ENCODE measurements at places on chromosomes 6 and 20.

DNA sequence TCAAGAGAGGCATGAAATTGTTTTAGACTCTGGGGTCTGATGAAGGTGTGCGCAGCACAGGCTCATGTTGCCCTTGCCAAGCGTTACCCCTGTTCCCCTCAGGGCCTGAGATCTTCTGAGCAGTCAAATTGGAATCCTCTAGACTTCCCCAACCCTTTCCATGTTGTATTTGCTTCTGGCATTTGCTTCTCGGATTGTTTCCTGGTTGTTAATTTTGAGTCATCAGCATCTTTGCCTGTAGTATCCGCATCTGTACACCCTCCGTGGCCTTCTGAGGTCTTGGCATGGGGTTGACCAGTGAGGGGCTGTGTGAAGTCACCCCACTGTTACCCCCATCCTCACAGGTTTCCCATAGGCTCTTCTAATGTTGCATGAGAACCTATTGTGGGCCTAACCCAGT lies 40.9 kb downstream of the SLC24A3 start:
- DNase-seq: peak; percentile 39

DNA sequence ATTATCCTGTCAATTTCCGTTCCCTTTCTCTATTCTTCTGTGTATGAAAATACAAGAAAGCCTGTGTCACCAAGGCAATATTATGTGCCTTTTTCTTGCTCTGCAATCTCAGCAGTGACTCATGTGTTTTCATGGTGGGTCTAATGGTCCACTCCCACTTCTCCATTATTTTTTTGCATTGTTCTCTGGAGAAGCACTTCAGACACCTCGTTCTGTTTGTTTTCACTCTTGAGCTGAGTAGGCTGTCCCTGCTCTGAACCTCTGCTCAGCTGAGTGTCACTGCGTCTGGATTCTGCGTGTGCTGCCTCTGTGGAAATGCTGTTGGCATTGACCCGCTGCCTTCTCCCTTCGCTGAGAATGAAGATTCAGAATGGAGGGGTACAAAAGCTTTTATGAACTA lies 230.6 kb downstream of the TMEM242 start:
- DNase-seq: no peak

DNA sequence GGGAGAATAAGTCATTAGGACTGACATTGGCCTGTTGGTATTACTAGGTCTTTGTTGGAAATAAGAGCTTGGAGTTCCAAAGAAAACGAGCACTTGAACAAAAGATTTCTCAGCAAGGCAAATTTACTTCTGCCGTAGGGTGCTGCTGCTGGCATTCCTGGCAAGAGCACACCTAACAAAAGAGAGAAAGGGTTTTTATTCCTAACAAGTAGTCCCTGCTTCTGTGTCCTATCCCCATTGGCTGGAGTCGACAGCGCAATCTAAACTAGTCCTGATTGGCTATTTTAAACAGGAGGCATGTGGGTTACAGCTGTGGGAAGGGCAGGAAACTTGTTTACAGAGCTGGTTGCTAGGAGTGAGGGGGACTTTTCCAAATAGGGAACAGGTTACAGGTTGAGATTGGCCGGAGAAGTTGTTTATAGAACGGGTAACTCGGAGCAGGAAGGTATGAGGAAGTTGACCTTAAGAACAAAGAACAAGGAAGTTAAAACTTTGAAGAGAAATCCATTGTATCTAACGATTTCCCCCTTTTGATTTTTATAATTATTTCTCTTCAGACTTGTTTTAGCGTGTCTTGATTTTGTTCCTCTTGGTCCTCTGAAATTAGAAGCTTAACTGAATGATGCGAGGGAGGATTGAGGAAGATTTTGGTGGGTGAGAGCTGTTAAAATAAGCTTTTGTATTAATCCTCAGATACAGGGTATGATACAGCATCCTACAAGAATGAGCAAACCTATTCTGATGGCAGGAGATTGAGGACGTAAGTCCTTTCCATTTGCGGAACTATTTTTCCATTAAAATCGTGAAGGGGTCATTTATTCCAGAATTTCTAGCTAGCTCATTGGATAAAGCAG lies 3.4 kb upstream of the ZNFX1 start:
- DNase-seq: peak; percentile 54

DNA sequence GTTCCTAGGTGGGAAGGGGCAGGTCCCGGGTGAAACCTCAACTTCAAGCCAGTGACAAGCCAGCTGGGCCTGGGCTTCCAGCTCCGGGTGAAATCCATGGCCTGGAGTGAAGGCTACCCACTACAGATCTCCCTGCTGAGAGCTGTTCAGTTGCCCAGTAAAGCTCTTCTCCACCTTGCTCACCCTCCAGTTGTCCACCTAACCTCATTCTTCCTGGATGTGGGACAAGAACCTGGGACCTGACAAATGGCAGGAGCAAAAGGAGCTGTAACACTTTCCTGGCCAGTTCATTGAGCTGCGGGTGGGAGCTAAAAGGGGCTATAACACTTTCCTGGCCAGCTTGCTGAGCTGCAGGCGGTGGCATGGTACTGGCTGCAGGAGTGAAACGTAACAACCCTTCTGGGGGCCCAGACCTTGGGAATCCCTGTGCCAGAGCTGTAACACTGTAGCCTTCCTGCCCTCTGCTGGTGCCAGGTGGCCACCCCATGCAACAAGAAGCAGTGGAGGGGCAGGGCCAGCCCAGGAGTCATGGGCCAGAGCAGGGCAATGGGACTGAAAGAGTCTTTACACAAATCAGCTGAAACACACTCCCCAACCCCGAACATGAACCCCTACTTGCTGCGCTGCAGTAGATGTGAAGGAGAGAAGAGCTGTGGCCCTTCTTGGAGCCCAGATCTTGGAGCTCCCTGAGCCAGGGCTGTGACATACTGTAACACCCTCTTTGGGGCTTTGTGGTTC lies 3.6 kb upstream of the HINT3 start:
- peak; percentile 52 for DNase-seq

GRCh38 chr6:41730531-41731436 lies 4.6 kb downstream of the TFEB start:
- peak; percentile 66 for DNase-seq

DNA sequence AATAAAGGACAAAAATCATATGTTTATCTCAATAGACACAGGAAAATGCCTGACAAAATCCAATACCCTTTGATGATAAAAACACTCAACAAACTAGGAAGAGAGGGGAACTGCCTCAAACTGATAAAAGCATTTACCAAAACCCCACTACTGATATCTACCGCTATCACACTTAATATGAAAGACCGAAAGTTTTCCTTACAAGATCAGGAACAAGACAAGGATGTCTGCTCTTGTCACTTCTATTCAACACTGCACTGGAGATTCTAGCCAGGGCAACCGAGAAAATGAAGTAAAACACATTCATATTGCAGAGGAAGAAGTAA lies 25.1 kb downstream of the GZF1 start:
- DNase-seq: no peak

DNA sequence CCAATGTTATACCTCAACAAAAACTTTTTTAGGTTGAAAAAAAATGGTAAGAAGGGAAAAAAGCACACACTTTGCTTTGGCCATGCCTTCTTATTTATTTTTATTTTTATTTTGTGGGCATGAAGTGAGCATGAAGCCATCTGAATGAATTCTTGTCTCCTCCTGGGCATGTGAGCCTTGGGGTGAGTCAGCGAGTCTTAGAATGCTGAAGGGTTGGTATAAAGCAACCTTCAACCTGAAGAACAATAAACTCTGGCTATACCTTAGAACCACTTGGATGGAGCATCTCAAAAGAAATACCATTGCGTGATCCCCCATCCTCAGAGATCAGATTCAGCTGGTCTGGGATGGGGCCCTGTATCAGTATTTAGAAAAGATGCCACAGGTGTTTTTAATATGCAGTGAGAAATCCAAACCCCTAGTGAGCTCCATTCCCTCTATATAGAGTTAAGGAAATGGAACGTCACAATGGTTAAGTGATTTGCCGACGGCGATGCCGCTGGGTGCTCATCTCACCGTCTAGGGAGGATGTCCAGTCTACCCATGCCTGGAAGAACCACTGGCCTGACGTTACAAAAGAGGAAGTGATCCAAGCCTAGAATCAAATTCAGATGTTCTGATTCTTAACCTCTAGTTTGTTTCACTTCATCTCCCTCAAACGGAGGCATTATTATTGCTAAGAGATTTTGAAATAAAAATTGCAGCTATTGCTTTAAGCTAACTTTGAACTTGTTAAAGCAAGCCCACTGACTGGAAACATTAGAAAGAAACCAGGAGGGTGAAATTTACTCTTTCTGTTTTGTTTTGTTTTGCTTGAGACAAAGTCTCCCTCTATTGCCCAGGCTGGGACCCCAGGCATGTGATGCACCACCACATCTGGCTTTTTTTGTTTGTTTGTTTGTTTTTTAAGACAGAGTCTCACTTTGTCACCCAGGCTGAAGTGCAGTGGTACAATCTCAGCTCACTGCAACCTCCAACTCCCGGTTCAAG lies 67.1 kb downstream of the EDN1 start:
- no peak for DNase-seq

GRCh38 chr6:14703586-14703985 lies 542.3 kb upstream of the JARID2 start:
- DNase-seq: no peak

DNA sequence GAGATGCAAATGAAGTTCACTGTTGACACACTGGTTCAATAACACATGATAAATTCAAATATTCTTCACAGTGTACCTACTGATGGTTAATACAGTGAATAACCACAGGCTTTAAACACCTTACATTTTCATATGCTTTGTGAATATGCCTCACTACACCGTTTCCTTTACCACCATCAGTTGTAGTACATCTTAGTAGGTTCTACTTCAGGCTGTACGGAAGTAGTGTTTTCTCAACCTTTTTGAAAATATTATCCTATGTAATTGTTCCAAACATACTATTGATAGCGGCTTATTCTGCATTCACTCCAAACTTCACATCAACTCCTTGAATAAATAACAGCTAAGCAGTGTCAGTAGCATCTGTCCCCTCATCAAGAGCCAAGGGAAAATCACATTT lies 15.3 kb downstream of the ZBTB9 start:
- no peak for DNase-seq

- DNase-seq: no peak
Observed at GRCh38 chr6:112286010-112286409, 31.6 kb upstream of the LAMA4 start.

DNA sequence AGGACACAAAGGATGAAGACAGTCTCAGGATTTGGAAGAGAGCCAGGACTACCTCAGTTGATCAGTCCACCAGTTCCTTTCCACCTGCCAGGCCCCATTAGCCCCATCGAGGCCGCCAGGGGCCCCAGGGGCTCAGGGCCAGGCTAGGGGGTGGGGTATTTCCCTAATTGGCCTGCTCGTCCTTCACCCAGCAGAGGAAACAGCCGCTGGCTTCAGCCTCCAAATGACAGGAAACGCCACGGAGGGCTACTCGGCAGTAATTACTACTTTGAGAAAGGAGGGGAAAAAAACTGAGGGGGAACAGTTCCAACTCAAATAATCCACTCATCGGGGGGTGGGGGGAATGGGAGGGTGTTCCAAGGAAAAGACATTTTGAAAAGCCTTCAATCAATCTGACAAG lies 42.7 kb downstream of the MAFB start:
- DNase-seq: no peak

- no peak for DNase-seq
Observed at GRCh38 chr20:6165346-6165745, 42.5 kb upstream of the FERMT1 start.

DNA sequence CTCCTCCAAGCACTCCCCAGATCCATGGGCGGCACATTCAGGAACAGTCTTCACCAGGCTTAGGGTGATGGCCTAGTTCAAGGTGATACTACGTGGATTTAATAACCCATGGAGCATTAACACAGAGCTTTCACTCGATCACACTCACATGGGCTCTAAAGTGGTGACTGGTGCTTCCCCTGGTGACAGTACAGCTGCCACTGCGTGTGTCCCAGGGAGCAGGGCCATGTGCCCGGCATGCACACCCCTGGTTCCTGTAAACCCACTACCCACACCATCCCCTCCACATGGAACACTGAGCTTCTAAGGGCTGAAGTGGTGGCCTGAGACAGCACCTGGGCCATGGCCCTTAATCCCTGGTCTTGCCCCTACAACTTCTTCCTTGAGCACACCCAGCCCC lies 27.8 kb upstream of the APMAP start:
- no peak for DNase-seq

DNA sequence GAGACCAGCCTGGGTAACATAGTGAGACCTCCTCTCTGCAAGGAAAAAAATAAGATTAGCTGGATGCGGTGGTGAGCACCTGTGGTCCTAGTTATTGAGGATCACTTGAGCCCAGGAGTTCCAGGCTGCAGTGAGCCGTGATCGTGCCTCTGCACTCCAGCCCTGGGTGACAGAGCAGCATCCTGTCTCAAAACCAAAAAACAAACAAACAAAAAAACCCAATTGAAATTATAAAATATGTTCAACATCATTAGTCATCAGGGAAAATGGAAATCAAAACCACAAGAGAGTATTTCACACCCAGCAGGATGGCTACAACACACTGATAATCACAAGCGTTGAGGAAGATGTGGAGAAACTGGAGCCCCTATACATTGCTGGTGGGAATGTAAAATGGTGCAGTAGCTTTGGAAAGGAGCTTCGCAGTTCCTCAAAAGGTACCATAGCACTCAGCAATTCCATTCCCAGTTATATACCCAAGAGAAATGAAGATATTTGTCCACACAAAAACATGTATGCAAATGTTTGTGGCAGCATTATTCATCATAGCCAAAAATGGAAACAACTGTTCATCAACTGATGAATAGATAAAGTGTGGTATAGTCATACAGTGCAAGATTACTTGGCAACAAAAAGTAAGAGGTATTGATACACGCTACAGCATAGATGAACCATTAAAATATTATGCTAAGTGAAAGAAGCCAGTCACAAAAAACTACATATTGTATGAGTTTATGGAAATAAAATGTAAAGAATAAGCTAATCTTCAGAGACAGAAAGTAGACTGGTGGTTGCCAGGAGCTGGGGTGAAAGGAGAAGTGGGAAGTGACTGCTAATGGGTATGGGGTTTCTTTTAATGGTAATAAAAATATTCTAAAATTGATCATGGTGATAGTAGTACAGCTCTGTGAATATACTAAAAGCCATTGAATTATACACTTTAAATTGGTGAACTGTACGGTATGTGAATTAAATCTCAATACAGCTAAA lies 38.7 kb upstream of the RIPOR2 start:
- DNase-seq: no peak

GRCh38 chr6:22764496-22764895 lies 195.1 kb downstream of the HDGFL1 start:
- DNase-seq: peak; percentile 47

DNA sequence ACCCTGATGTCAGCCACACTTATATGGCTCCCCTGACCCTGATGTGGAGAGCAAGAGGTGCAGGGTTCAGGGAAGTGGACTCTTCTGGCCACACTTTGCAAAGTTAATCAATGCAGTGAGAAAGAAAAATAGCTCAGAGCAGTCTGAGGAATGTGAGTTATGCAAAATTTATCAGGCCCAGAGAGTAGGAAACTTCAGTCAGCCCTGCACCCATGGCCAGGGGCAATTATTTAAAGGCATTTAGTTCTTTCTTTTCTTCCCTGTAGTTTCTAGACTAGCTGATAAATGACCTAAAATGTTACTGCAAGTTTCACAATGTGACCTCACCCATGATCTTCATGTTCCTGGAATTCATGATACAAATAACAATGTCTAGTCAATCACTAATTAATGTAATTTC lies 143.7 kb upstream of the GGTLC1 start:
- no peak for DNase-seq

- no peak for DNase-seq
Observed at GRCh38 chr6:41728073-41728936, 7.1 kb downstream of the TFEB start.

Data from EL (cell line).